ENCODE measurements at places on chromosomes 2 and 18.

GRCh38 chr2:8424997-8425900 is 256.6 kb upstream of the ID2 start:
- DNase-seq, result no peak

- DNase-seq, result no peak
Observed at GRCh38 chr18:49074505-49074904, 123.7 kb upstream of the SMAD7 start.

DNA sequence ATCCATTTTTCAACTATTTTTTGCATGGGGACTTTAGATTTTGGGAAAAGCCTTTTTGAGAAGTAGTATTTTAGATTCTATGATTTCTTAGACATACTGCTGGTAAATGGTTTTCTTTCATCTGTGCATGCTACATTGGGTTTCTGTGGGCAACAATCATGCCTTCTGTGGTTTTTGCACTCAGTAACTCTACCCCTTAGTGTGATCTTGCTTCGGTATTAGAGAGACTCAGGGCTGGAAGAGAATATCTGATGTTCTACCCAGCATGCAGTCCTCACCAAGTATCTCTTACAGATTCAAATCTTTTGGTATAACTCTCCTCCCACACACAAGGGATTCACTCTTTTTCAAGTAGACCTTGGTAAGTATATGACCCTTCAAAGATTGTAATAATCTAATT is 183.0 kb downstream of the PMAIP1 start:
- no peak for DNase-seq

DNA sequence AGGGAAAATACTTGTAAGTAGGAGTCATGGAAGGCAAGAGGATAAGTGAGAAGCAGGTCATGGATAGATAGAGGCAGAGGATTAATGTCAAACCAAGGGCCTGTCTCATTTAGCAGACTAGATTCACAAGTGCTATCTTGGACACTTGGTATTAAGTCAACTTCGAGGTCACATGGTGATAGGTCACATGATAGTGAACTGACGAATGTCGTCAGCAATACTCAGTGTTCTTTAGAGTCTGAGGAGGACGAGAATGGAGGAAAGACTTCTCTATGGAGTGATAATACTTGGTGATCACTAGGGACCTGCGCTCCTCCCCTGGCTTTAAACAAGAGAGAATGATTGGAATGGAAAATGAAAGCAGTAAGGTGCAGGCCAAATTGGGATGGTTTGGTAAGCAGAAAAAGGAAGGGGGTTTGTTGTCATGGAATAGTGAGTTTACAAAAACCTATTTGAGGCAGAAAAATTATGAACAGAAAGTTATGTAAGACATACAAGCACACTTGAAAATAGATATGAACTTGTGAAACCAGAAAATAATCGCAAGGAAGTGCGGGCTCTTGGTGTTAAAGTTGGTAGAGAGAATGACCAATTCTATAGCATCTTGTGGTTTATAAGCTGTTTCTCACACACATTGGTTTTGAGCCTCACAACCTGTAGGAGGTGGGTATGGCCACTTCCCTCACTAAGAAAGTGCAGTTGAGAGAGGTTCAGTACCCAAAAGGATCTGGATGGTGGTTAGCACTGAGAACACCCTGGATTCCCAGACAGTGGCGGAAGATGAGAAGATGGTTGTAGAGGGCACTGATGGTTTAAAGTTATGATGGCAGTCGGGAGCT is 141.5 kb downstream of the WDSUB1 start:
- DNase-seq, result no peak

- no peak for DNase-seq
Observed at GRCh38 chr18:22349966-22350365, 67.7 kb downstream of the CTAGE1 start.

DNA sequence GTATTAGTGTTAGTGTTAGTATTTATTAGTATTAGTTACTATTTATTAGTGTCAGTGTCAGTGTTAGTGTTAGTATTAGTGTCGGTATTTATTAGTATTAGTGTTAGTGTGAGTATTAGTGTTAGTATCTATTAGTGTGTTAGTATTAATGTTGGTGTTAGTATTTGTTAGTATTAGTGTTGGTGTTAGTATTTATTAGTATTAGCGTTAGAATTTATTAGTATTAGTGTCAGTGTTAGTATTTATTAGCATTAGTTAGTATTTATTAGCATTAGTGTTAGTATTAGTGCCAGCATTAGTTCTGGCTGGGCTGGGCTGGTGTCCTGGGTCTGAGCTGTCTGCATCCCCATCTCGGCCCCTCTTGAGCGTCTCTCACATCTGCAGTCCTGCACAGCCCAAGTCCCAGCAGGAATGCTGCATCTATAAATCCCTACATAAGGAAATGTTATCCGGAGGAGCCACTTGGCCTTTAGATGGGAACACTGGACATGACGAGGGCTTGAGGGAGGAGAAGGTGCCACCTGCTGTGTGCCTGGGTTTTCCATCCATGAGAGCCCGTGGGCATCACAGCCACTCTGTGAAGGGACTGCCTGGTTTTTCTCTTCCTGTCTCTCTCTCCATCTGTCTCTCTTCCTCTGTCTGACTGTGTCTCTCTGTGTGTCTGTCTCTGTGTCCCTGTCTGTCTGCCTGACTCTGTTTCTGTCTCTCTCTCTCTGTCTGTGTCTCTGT is 33.6 kb downstream of the TWIST2 start:
- no peak for DNase-seq

- DNase-seq, result no peak
Observed at GRCh38 chr2:232543928-232544631, 4.6 kb downstream of the CHRNG start.

DNA sequence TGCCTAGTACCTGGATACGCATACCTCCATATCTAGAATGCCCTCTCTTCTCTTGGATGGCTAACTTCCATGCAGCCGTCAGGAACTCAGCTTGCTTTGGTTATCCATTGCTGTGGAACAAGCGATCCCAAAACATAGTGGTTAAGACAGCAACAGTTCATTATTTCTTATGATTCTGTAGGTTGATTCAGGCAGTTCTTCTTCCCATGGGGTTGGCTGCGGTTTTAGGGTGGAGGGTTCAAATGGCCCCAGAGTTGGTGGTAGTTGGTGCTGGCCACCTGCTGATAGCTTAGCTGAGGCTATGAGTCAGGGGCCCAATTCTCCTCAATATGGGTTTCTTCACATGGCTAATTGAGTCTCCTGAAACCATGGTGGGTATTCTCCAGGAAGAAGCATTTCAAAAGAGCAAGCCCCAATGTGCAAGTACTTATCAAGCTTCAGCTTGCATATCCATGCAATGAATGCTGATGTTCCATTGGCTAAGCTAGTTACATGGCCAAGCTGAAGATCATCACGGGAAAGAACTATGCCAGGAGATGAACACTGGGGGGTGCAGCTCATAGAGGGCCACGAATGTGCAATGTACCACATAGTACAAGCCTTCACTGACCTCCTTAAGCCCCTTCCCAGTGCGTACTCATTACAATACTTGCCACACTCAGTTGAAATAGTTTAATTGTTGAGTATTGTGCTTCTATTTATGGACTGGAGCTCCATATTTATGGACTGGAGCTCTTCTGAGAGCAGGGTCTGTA is 10.0 kb upstream of the RHOB start:
- no peak for DNase-seq
